ENCODE measurements at places on chromosomes 16 and 17.
A peak's percentile ranks its signal among the peaks of the same experiment; 100 is the strongest.

DNA sequence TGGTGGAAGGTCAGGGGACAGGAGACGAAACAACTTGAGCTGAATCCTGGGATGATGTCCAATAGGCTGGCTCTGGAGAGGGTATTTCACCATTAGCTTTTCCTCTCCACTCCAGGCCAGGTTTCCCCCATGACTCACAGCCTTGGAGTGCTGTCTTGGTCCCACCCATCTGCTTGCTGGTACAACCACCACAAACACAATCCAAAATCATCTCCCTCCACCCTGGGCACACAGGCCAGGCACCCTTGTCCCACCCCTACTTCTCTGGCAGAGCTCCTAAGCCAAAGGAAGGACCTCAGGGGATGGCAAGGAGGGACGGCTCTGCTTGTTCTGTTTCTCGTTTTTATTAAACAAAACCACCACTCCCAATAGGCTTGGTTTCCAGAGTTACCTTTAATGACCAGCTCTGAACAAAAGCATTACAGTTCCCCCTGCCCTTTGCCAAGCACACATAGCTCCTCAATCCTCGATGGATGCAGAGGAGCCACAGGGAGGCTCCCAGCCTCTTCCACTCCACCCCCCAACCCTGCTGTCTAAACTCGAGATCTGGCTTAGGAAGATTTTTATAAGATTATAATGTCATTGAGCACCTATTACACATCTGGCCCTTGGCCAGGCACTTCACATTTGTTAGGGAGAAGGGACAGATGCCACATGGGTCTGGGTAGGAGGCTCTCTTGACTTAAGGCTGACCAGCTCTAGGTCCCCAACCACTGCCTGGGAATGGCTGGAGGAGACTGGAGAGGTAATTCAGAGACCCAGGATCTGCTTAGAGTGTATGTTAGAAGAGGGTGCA, 13.3 kb downstream of the CAVIN1 start:
- peak; percentile 95 for DNase-seq

DNA sequence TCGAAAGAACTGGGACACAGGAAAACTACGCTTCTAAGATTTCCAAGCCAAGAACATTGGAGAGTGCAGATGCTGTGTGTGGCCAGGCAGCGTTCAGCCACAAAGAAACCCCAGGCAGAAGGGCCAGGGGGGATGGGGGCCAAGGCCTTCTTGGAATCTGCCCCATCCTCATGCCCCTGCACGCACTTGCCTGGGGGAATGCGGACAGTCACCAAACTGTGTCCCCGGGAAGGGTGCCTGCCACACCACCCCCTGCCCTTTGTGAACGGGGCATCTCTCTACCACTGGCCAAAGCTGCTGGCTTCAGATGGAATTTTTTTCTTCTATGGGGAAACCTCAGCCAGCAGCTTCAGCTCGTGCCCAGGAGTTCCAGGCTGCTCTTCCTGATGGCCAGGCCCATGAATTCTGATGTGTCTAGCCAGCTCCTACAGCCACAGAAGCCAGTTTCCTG, 32.0 kb upstream of the DNAH17 start:
- peak; percentile 37 for DNase-seq

GRCh38 chr17:39238311-39238972, 12.7 kb upstream of the STAC2 start:
- peak; percentile 31 for DNase-seq

DNA sequence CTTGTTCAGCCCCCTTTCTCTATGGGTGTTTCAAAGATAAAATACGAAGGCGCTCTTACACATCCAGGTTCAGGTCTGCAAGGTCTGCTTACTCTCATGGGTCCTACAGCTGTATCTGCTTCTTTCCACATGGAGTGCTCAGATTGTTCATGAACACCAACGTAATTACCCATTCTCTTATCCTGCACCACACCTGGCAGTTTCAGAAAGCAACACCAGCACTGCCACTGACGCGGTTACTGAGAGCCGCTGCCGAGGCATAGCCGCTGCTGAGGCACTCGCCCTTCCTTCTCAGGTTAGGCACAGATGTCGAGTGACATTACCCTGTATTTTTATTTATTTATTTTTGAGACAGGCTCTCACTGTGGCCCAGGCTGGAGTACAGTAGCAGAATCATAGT, 147.1 kb downstream of the RPTOR start:
- no peak for DNase-seq

DNA sequence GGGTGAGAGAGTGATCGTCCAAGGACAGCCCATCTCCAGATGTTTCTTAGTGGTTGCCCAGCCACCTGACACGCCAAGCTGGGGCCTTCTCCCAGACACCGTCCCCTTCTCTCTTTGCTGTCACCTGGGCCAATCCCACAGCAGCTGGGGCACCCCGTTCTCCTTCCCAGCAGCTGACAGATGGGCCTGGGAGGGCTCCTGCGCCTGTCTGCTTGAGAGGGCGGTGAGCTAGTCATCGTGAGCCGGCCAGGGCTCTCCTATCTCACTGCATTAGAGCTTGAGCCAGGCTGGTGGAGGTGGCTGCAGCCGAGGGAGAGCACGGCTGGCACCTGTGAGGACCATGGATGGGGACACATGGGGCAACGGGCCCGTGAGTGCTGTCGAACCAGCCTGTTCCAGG, 41.2 kb downstream of the RAB11FIP3 start:
- no peak for DNase-seq

DNA sequence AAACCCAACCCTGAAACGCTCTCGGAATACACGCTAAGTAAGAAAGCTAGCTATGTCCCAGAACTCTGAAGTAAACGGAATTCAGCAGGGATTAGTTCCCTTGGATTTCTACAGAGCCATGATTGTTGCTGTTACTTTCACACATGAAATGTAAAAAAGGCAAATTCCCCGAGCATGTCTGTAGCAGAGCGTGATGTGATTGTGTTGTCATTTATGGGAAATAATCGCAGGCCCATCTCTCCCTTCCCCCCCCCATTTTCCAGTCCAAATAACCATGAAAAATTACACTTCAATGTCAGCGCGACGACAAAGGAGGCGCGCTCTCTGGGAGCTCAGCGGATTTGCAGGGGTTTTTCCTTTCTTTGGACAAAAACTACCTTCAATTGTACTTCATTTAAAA, 209.0 kb downstream of the ZFHX3 start:
- no peak for DNase-seq

- peak; percentile 82 for DNase-seq
These were observed 19.7 kb downstream of the IGF2BP1 start for GRCh38 chr17:49016775-49017463.

DNA sequence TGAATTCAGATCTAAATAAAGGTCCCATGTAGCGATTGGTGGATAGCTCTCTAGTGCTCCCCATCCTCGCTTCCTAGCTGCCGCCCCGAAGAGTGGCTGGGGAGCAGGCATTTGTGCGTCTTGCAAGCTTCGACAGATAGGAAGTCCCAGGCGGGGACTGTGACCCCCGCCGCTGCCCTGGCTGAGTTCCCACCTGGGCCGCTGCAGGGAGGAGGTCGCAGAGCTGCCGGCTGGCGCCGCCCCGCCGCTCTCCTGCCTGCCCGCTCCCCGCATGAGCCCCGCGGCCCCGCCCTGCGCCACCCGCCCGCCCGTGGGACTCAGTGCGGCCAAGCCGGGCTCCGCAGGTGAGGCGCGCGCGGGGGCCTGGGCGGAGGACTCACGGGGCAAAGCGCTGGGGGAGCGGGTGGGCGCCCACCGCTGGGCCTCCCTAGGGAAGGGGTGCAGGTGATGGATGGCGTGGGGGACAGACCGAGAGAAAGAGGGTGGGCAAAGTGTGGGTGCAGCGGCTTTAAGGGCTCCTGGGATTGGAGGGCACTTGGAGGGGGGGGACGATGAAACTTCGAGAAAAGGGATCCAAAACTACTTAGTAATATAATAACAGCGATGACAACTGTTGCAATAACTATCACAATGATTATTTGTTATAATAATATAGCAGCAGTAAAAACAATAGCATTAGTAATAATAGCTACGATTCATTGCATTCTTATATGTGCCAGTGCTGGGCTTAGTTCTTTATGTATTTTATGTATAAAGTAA, at the start of gene OTOA:
Gene OTOA, plus strand, starts transcription at position 80 of the 759 bp plus-strand sequence. CDS start 14,547 bp downstream, outside the sequence.
- DNase-seq: no peak

Data from AG10803 (cell line).